ENCODE measurements at places on chromosomes 5 and 9.

GRCh38 chr9:97852001-97852398 is 1.0 kb upstream of the FOXE1 start:
- no peak for DNase-seq

- no peak for DNase-seq
Measured at GRCh38 chr9:4837261-4838188, 44.8 kb downstream of the RCL1 start.

- DNase-seq, result peak; percentile 39
Measured at GRCh38 chr5:132180134-132180745, 47.4 kb downstream of the P4HA2 start.

DNA sequence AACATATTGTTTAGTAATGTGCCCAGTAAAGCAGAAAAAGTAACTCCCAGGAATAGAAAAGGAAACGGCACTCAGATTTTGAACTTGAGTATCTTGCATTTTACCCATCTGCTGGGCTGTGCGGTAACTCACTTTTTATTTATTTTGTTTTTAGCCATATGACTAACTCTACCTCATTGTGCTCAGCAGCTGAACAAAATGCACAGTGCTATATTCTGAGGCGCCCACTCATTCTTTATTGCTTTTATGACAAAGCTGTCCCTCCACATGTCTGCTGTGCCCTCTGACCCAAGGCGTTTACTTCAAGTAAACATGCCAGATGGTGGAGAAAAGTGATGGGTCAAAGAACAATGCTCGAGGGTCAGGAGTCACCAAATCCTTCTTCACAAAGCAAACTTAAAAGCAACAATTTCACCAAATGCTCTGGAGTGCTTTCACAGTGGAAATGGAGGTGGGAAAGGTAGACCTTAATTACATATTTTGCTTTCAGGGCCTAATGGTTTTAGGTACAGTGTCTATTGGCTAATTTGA is 215.2 kb upstream of the ELAVL2 start:
- DNase-seq, result no peak

GRCh38 chr5:100992354-100992753 is 89.3 kb upstream of the ST8SIA4 start:
- DNase-seq, result no peak

- no peak for DNase-seq
Measured at GRCh38 chr5:103441523-103441922, 121.1 kb downstream of the NUDT12 start.

DNA sequence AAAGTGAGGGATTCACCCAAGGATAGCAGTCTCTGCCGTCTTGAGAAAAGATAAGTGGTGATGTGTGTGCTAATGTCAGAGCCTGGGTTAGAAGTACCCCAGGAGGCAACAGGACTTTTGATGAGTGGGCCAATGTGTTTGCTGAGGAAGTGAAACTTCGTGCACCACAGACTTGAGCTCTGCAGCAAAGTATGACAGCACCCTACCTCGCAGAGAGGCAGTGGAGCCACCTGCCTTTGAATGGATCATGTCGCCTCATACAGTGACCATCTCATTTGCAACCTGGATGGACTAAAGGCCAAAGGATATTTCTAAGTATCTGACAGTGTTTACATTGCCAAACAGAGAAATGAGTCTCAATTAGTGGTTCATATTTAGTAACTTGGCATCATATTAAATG is 593.9 kb upstream of the GRAMD2B start:
- DNase-seq, result no peak

DNA sequence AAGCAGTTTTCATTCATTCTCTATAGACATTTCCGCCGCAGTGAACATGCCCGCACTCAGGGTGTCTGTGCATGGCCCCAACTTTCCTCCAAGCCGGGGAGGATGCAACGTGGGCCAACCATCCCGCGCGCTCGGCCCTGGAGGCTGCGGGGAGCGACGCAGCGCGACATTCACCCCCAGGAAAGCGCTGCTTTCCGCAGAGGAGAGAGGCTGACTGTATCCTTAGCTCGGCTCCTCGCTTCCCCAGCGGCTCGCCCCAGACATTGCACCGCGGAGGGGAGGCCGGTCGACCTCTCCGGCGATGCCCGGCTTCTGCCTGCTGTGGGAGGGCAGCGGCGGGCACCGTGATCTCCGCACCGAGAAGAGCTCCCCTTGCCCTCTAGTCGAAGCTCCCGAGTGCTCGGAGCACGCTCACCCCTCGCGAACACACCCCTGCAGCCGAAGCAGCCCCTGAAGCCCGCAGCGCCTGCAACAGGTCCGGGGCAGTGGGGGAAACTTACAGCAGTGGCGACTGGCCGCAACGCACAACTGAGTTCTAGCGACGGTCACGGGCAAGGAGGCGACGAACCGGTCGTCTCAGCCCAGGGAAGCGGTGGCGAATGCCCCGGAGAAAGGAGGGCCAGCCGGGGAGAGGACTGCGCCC is 600 bp downstream of the ENC1 start:
- no peak for DNase-seq

- no peak for DNase-seq
Measured at GRCh38 chr5:106397700-106398099, 1273.0 kb downstream of the EFNA5 start.

DNA sequence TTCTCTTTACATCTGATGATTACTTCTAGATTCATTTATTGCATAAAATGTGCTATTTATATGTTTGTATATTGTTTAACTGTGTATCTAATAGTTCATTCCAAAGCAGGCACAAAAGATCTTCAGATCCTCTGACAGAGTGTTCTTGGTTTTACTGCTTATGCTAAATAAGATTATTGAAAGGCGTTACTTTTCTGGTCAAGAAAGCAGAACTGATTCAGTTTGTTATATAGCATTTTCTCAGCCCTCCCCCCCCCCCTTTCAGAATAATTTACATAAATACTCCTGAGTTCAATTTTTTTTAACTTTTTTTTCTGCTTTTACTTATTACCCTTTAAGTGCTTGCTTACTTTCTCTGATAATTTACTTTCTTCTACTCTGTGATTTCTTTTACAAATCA is 15.4 kb downstream of the CDC42SE2 start:
- no peak for DNase-seq

- no peak for DNase-seq
Measured at GRCh38 chr9:72675586-72675985, 154.2 kb downstream of the TMC1 start.

- DNase-seq, result no peak
Measured at GRCh38 chr9:75671354-75671753, 219.1 kb upstream of the PCSK5 start.

GRCh38 chr5:128770907-128771306 is 194.4 kb upstream of the SLC27A6 start:
- DNase-seq, result no peak

GRCh38 chr9:113269355-113269754 is 6.0 kb downstream of the CDC26 start:
- DNase-seq, result no peak

DNA sequence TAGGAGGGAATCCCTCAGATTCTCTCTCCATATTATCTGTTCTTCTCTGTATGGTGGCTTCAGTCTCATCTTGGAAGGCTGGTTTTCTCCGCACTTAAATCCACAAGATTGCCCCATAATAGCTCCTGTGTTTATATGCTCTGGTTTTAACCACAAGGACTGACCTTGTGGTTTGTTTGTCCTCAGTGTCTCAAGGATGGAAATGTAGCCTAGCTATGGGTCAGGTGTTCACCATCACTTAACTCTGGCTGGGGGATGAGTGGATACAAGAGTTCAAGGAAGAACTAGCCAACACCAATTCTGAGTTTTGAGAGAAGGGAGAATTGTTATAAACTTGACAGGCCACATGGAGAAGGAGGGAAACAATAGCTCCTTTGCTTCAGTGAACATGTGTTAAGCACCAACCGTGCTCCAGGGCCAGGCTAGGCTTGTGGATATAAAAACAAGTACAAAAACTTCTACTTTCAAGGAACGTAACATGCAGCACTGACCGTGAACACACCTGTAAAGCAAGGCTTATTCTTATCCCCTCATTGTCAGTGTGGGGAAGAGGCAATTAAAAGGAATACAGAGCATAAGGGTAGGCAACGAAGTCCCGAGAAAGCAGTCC is 75.6 kb upstream of the VLDLR start:
- no peak for DNase-seq

DNA sequence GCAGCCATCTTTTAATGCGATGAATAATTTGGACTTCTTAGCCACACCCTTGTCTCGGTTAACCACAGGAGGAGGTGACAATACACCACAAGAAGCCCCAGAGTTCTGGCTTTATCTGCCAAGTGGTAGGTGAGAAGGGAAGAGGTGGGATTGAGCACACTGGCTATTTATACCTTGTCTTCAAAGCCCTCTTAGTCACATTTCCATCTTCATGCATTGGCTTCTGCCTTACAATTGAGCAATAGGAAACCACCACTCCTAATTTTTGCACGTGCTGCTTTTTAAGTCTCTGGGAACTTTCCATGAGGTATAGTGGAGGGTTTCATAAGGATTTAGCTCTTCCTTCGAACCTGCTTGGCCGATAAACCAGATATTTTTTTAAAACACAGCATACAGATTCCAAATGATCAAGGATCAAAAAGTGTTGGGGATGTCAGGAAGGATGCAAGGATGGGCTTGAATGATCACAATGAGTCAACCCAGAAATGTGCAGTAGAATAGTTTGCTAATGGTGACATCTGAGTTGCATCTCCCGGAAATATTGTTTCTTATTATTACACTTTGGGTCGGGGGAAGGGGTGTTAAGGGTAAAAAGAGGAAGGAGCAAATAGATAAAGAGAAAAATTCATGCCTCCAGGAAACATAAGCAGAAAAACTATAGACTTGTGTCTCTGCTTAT is 25.5 kb downstream of the PLAC8L1 start:
- no peak for DNase-seq

DNA sequence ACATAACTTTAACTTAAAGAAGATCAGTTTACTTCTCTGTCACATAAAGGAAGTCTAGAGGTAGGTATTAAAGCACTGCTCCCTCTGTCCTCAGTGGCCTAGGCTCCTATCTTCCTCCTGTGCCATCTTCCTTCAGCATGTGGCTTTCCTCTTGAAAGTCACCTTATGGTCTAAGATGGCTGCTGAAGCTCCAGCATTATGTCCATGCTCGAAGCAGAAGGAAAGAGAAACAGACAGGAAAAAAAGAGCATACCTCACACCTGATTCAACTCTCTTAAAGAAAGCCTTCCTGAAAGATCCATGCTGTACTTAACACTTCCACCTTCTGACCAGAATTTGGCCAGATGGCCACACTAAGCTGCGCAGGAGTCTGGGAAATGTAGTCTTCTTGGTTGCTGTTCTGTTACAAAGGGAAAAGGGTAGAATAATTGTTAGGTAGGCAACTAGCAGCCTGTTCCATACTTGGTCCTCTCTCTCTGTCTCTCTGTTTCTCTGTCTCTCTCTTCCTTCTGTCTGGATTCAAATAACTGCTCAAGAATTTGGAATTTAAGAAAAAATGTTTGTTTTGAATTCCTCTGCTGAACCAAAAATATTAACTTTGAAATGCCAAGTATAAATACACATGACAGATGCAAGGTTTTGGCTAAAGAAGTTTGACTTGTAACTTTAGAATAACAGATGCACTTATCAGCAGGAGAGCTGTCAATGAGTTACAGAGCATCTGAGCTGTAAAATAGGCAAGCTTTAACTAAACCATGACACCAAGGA is 16.0 kb downstream of the TMEM174 start:
- DNase-seq, result no peak

DNA sequence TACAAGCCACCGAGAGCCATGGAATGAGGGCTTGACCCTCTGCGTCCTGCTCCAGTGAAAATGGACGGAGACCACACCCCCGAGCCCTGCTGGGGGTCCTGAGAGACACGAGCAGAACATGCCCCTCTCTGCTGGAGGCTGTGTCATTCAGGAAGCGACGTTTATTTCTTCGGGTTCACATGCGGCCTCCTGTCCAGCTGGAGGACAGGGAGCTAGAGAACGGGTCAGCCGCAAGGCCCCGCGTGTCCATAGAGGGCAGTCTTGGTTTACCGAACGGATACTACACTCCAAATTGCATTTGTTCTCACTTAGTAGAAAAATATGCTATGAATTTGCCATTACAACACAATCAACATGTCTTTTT is 36.1 kb downstream of the MRPL36 start:
- no peak for DNase-seq

GRCh38 chr5:150246429-150246828 is 43.1 kb downstream of the CAMK2A start:
- no peak for DNase-seq

Measured in CD8-positive, alpha-beta T cell (primary cell).